ENCODE measurements at places on chromosomes 12 and 14.

DNA sequence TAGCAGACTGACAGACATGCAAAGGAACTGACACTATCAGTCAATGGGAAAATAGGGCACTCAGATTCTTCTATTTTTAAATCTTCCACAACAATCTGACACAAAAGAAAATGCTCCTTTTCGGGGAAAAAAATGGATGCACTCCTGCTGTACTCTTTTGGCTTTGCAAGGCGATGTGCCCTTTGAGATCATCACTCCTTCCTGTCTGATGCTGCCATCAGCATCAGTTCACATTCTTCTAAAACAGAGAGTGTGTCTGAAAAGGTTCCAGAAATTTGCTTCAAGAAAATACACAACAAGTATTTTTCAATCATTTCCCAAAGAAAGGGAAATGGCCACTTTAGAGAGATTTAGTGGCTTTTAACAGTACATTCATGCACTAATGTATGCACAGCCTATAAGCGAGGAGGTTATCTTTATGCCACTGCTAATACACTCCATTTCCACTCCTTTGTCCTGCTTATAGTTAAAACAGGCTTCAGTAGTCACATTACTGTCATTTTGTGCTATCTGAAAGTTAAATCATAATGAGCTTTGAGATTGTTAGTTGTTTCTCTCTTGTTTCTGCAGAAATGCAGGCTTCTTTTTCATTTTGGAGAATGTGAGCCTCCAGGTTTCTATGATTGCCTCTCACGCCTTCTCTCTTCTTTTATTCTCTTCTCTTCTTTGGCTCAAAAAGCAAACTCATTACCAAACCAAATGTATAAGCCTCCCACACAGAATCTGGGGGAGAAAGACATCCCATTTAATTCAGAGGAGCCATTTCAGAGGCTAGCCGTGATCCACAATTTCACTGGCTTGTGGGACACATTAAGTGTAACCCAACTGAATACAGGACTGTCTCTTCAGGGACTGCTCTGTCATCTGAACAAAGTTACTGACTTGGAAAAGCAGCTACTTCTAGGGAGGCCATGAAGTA lies 110.9 kb upstream of the CCDC196 start:
- no peak for DNase-seq

DNA sequence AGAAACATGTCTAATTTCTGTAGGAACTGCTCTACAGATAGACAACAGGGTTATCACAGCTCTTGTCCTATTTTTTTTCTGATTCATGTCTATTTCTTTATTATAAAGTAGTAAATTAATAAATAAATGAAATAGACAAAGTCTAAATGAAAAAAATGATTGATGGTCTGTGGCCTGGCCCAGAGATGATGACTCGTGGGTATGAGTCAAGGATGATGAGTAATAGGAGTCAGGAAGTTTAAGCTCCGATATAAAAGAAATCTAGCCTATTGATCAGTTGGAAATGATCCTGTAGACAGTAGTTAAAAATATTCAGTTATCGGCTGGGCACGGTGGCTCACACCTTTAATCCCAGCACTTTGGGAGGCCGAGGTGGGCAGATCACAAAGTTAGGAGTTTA lies 90.6 kb upstream of the RTL1 start:
- DNase-seq, result no peak

- peak; percentile 67 for DNase-seq
Observed at GRCh38 chr14:49549881-49550280, 36.3 kb downstream of the RPS29 start.

DNA sequence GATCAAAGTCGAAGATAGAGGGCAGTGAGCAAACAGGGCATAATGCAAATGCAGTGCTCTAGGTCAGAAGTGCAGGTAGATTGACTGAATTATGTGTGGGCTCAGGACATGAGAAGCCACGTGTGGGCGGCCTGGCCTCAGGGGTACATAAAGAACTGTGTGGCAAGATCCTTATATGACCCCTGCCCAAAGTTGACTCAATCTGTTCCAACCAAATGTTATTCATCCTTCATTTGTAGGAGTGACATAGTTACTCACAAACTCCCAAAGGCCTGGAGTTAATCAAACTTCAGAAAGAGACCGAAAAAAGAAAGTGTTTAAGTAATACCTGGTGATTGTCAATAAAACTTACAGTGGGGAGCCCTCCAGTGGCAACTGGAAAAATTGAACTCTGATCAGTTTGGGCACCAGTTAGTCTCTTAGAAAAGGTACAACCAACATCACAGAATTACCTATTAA lies 150.4 kb upstream of the FAR2 start:
- DNase-seq, result no peak

DNA sequence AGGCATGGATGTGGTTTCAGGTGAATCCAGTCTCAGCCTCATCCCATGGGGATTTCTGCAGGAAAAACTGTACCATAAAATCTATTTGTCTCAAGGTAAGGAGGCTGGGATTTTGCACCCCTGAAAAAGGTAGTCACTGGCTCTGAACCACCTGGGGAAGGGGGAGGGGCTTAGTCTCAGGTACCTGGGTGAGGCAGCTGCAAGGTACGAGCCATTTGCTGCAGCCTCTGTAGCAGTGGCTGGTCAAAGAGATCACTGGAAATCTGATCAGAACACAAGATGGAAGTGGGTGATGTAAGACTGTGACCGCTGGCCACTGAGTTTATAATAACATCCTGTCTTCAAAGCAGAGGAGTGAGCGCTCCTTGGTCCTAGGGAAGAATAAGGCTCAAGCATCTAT lies 209.9 kb upstream of the NOS1 start:
- no peak for DNase-seq

- peak; percentile 91 for DNase-seq
Observed at GRCh38 chr12:92928962-92929915, at the start of gene EEA1. EEA1 (minus strand) TSS chr12:92929295; CDS start chr12:92929066, 229 bp downstream.

DNA sequence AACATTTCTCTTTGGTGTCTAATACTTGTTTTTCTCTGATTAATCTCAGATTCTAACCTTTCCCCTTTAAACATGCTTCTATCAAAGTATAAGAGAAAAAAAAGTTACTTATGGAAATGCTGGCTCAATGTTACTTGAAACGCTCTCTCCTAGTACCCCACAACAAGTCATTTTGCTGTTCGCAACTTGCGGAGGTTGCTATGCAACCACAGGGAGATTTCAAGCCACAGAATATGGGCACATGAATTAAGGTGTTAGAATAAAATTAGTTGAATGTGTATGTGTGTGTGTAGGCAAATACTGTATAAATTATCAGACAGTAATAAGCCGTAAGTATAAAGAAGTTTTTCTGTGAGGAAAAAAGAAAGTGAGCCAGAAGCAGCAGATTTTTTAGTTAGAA lies 80.6 kb downstream of the CCDC59 start:
- no peak for DNase-seq

- no peak for DNase-seq
Observed at GRCh38 chr12:56288705-56289387, 11.3 kb downstream of the CS start.

GRCh38 chr12:112616469-112617152 lies 174.9 kb upstream of the RPH3A start:
- peak; percentile 65 for DNase-seq

- DNase-seq, result no peak
Observed at GRCh38 chr12:96237465-96238077, 43.4 kb downstream of the ELK3 start.

DNA sequence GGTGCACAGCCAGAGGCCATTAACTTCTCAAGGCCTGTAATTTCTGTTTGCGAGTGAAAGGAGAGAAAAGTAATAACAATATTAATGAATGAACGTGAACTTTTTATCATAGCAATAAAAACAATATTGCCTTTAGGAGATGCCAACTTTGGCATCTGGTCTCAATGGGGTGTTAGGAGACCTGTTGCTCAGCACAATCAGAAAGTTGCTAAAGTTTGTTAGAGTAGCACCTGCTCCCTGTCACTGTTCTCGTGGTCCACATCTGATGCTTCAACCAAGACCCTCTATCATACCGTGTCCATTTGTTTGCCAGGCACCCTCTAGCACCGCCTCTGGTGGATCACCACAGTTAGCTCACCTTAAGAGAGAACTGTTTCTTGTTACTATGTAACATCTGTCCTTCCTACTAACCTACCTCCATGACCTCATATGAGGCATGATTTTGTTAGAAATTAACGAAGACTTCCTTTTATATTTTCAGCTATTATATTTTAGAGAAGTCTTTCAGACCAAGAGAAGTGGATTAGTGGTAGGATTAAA lies 12.5 kb upstream of the CLEC4E start:
- no peak for DNase-seq

- DNase-seq, result no peak
Observed at GRCh38 chr12:9745199-9745598, 12.3 kb upstream of the CLECL1 start.

DNA sequence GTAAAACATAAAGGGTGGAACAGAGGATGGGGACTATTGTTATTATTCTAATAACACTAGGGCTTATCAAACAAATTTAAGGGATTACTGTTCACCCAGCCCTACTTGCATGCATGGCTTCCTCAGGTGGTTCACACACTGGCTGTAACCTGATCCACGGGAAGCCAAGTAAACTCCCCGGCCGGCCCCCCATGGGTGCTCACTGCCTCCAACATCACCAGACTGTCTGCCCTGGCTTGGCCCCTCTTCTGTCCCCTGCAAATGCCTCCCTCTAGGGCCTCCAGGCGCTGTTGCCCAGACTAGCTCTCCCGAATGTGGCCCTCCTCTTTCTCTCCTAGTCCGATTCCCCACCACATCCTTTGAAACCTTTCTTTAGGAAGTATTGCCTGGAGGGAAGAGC lies 18.6 kb downstream of the FAIM2 start:
- no peak for DNase-seq

GRCh38 chr14:94559638-94560290 lies 1.5 kb upstream of the SERPINA4 start:
- DNase-seq, result no peak

- no peak for DNase-seq
Observed at GRCh38 chr14:91397965-91398591, 19.5 kb downstream of the CCDC88C start.

DNA sequence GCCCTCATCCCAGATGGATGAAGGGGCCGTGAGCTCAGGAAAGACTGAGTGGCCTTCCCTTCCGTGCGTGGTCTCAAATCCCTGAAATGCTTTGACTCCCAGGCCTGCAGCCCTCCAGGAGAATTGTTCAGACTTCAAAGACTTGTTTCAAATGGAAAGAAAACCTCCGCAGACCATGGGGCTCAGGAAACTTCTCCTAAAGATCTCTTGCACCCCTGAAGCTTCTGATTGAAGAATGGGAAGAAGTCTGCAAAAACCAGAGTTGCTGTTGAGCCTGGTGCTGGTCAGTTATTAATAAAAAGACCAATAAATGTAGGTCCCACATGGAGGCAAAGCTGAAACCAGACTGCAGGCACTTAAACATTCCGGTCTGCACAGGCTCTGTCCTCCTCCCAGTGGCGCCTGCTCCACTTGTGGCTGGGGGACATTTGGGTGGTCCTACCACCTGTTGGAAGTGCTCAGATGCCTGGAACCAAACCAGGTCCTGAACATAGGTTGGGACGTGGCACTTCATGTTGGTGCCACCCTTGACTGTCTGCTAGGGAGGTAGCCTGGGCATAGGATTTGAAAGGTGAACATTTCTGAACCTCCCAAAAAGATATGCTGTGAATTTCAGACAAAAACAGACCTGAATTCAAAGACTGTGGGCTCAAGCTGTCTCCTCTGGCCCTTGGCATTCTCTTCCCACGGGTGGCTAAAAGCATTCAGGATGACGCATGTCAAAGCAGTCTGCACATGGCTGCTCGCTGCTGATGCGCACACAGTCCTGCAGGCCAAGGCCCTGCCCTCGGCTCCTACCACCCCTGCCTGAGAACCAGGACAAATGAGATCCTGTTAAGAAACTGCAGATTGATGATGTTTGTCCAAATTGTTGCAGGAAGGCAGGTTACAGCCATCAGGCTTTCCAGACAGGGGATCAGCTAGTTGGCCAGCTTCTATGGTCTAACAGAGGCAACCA lies 36.2 kb upstream of the MEG3 start:
- DNase-seq, result no peak

DNA sequence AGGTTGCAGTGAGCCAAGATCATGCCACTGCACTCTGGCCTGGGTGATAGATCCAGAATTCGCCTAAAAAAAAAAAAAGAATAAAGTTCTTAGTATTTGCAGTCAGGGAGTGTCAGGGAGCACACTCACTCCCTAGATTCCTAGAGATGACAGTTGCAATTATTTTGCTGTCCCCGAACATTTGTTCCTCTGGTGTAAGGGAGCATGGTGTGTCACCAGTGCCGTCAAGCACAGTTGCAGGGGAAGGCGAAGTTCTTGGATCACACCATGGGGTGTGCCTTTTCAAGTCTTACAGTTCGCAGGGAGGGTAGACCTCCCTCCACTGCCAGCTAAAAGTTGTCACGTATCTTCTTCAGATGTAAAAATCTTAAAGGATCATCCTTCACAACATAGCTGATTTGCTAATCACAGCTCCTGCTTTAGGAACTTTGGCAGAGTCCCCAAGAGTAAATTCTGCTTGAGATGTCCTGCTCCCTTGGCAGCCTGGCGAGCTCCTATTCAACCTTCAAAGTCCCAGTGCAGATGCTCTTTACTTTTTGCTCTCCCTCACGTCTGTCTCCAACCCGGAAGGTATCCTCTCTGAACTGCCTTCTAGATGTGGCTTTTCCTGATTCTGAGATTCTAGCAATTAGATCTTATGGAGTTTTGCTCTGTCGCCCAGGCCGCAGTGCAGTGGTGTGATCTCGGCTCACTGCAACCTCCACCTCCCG lies 11.3 kb downstream of the ACACB start:
- DNase-seq, result no peak

DNA sequence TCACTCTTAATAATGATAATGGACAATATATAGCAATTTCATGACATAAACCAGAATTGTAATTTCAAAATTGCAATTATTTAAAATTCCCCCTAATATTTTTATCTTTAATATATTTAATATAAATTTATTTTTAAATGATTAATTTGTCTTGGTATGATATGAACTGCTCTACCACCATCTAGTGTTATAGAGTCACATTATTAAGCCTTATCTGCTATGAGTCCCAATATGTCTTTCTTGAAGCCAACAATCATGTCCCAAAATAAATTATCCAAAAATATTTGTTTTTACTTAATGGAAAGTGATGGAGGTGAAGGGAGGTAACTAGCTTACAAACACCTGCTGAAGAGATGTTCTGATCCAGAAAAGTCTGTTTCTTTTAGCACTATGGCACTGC lies 151.4 kb downstream of the KCNC2 start:
- DNase-seq, result no peak

GRCh38 chr12:119486599-119487154 lies 106.9 kb upstream of the TMEM233 start:
- DNase-seq, result no peak

- no peak for DNase-seq
Observed at GRCh38 chr12:118682656-118683055, 298.7 kb upstream of the SRRM4 start.

GRCh38 chr14:50875359-50876070 lies 3.7 kb downstream of the ABHD12B start:
- no peak for DNase-seq

- DNase-seq, result no peak
Observed at GRCh38 chr12:727321-727720, 25.1 kb upstream of the WNK1 start.

- no peak for DNase-seq
Observed at GRCh38 chr12:88206601-88207000, 64.5 kb downstream of the TMTC3 start.

DNA sequence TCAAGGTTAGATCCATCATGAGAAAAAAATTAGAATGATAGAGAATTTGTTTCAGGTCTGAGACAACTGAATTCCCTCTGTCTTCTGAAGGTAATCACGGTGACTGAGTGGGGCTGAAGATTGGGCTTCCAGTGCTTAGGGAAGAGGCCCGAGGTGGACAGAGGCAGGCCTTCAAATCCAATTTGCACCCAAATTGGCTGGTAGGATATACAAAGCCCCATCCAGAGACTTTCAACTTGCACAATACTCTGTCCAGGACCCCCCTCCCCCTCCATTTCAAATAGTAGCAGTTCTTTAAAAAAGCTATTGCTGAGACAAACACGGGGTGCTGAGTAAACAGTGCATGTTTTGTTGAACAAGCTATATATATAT lies 3.6 kb upstream of the FOXG1 start:
- no peak for DNase-seq
